WTC11 (cell line): ENCODE measurements at places on chromosomes 6 and 20.
A peak's percentile ranks its signal among the peaks of the same experiment; 100 is the strongest.

DNA sequence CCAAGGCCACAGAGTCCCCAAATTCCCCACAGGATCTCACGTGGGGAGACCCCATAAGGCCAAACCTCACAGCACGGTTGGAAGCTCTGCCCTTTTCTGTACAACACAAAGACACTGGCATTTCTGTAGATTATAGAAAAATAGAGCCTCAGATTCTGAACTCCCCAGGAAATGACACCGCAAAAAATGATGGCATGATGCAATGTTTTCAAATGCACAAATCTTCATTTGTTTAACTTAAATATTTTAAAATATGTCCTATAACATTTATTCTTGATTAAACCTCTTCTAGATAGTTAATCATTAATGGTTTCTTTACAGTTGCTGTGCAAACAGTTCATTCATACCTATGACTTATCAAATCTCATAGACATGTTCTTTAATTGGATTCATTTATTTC lies 33.8 kb downstream of the SIM1 start:
- DNase-seq, result no peak

DNA sequence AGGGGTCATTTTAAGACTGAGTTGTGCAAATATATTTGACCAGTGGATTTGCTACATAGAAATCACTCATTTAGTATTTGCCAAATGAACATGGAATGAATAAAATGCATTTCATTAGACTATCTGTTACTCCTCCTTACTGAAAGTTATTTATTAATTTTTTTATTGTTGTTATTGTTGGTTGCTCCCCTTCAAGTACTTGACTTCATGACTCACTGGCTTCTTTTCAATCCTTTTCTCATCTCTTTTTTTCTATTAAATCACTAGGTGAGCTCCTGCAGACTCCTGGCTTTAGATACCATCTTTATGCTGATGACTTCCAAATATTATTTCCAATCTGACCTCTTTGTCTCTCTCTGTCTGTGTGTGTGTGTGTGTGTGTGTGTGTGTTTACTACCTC lies 192.2 kb upstream of the FAM83B start:
- no peak for DNase-seq

- no peak for DNase-seq
Measured at GRCh38 chr6:33742092-33742491, 4.6 kb downstream of the IP6K3 start.

GRCh38 chr20:62785393-62785792 lies 10.9 kb upstream of the MRGBP start:
- no peak for DNase-seq

DNA sequence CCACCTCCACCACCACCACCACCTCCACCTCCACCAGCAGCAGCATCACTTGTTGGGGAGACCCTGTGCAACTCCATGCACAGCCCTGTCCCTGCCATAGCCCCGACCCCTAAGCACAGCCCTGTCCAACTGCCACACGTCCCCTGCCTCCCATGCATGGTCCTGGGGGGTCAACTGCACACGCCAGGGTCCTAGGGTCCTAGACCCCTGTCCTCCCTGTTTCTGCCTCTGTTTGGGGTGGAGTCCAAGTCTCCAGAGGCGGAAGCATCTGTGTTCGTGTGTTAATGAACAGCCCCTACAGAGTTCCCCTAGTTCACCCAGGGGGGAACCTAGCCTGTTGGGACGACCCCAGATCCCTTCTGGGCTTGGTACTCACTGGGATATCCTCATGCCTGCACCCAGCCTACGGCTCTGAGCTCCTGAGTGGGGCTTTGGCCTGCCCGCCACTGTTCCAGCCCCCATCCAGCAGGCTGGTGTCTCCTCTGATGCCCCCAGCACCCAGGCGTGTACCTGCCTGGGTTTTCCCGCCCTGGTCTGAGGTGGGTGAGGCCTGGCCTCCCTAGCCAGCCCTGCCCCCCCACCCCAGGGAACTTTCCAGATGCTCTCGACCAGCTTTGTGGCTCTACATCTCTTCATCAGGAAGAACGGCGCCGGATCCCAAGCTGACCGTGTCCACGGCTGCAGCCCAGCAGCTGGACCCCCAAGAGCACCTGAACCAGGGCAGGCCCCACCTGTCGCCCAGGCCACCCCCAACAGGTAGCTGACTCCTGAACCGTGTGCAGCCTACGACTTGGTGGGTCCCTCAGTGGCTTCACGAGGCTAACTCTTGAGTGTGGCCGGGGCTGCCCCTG lies 2.5 kb upstream of the TNFRSF6B start:
- no peak for DNase-seq

DNA sequence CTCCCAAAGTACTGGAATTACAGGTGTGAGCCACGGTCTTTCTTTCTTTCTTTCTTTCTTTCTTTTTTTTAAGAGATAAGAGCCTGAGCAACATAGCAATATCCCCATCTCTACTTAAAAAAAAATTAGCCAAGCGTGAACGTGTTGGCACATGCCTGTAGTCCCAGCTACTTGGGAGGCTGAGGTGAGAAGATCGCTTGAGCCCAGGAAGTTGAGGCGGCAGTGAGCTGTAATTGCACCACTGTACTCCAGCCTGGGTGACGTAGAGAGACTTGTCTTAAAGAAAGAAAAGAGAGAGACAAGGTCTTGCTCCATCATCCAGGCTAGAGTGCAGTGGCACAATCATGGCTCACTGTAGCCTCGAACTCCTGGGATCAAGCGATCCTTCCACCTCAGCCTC lies 162.0 kb upstream of the MLN start:
- DNase-seq, result no peak

- no peak for DNase-seq
Measured at GRCh38 chr20:9590189-9590588, 75.8 kb downstream of the LAMP5 start.

DNA sequence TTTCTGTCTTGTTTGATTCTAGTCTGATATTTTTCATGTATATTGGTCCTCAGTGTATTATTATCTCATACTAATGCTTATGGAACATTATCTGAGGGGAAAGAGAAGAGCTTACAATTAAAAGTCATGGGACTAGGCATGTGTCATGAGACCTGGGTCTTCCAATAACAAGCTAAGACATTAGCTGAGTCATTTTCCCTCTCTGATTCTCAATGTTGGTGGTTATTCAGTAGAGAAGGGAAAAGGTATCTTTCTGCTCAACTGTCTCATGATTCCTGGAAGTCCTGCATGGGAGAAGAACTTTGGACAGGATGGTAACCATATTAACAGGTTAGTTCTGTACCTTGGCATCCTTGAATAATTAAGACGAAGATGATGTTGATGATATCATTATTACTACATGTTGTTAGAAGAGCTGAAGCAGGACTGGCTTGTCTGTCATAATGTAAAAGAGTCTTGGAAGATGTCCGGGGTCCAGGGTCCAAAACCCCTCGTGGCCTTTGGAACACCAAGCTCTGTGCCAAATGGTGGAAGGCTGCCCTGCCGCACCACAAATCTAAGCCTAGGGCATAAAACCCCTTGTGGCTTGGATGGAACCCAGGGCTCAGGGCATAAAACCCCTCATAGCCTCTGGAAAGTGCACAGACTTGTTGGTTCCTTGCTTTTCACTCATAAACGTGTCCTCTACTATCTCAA lies 19.1 kb downstream of the TRIM38 start:
- DNase-seq, result no peak

GRCh38 chr6:128696691-128697689 lies 176.6 kb upstream of the PTPRK start:
- DNase-seq, result no peak

GRCh38 chr6:7914991-7915789 lies 4.6 kb upstream of the TXNDC5 start:
- no peak for DNase-seq

DNA sequence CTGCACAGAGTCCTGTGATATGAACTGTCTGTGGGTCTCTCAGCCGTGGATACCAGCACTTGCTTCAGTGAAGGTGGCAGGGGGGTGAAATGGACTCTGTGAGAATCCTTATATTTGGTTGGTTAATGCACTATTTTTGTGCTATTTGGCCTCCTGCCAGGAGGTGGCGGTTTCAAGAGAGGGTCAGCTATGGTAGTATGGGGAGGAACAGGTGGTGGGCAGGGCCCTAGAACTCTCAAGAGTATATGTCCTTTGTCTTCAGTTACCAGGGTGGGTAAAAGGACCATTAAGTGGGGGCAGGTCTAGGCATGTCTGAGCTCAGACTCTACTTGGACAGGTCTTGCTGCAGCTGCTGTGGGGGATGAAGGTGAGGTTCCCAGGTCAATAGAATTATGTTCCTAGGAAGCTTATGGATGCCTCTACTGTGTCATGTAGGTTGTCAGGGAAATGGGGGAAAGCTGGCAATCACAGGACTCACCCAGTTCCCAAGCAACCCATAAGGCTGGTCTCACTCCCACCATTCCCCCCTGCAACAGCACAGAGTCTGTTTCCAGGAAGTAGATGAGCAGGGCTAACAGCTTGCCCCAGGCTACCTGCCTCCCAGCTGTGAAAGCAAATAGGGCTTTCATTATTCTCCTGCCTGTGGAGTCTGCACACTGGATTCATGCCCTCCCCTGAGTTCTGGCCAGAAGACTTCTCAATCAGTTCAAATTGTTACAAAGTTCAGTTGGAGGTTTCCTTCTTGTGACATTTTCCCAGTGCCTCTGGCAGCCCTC lies 56.8 kb upstream of the PHIP start:
- no peak for DNase-seq

DNA sequence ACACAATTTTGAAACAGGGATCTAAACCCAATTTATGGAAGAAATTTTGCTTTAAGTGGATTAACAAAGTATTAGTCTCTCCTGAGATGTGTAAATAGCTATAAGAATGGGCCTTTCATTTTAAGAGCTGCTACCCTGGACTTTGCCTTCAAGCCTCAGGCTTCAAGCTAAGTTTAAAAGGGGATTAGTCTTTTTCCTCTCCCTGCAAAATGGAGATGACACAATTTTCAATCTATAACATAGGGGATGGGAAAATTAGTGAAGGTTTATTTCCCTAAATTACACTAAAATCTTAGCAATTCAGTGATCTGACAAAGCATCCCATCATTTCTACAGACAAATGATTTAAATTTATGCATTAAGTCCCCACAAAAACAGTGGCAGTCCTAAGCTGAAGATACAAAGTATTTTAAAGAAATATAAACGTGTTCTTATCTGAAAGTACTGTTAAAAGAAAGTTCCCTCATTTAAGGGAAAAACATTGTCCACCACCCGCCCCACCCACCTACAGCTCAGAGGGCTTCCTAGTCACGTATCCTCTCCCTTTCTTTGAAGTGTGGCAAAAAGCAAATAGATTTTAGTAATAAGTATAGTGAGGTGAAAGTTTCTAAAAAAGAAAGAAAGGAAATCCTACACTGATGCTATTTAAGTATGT lies 14.5 kb downstream of the ARHGAP18 start:
- no peak for DNase-seq

GRCh38 chr6:1376653-1377052 lies 12.7 kb upstream of the FOXF2 start:
- DNase-seq, result no peak

DNA sequence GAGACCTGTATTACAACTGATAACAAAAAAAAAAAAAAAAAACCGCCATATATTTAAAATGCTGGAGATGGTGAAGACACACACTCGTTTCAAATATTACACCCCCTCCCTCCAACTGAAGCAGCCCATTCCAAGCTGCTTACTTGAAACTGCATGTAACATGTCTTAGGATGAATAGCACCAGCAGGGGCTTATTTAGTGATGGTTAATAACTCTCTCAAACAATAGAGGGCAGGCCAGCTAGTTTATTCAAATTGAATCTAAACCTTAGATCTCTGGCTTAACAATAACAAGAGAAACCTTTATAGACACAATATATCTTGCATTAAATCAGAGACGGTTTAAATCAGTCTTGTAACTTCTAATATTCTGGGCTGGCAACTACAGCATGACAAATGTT lies 9.3 kb upstream of the JPH2 start:
- DNase-seq, result no peak

DNA sequence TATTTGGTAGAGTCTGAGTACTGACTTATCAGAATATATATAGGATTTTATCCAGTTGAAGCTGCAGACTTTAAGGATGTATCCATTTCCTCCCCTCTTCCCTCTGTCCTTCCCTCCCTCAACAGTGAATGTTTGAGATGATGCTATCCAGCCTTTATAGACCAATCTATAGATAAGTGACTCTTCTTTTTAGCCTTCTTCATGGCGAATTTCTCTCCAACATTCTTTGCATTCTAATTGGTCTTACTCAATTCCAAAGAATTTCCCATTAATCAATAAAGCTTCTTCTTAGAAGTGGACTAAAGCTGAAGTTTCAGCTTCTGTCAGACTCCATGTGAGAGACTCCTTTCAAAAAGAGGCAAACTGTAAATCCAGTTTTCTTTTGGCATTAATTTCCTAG lies 99.3 kb downstream of the AIG1 start:
- no peak for DNase-seq

DNA sequence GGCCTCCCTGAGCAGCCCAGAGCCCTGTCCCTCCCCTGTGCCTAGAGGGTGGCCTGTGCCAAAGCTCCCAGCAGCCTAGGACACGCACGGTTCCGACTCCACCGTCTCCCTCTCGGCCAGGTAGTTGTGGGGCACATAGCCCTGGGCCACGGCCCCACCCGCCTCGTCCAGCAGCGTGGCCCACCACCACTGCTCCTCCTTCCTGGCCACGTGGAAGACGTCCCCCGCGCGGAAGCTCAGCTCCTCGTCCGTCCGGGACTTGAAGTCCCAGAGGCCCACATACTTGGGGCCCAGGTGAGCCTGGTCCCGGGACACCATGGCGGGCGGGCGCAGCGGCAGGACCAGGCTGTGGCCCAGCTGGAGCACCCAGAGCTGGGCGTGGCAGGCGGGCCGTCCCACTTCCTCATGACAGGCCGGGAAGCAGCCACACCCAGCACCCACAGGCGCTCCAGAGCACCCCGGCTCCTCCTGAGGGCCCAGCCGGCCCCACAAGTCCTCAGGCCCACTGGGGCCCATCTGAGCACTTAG lies at the start of gene PTK6:
TSS of gene PTK6 (minus strand) at position 380 of the 528 bp plus-strand sequence. CDS start at position 318, 62 bp downstream.
- DNase-seq, result no peak

GRCh38 chr20:10646886-10647420 lies 26.8 kb downstream of the JAG1 start:
- DNase-seq, result no peak

DNA sequence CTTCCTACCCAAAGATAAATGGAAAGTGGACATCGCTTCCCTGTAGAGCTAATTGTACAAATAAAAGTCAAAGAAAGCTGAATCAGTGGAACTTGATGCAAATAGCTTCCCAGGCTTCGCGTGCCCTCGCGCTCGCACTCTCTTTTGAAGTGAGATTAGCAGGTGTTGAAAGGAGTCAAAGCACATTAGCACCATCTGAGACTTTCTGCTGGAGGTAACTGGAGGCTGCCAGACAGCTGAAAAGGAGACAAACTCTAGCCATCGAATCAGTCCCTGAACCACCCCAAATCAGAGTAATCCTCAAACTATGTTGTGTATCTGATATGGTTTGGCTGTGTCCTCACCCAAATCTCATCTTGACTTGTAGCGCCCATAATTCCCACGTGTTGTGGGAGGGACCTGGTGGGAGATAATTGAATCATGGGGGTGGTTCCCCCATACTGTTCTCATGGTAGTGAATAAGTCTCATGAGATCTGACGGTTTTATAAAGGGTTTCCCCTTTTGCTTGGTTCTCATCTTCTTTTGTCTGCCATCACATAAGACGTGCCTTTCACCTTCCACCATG lies 23.7 kb downstream of the SULF2 start:
- DNase-seq, result no peak

- DNase-seq, result peak; percentile 40
Measured at GRCh38 chr6:111750753-111751673, 122.2 kb downstream of the FYN start.

GRCh38 chr6:107654764-107655163 lies 164.8 kb downstream of the SOBP start:
- DNase-seq, result no peak
